ENCODE measurements at places on chromosomes 5 and 9. TPM values are rescaled to one million over a fixed set of nuclear protein-coding genes. Genes with fewer than 3 reads are reported as not detected.
A peak's percentile ranks its signal among the peaks of the same experiment; 100 is the strongest.

DNA sequence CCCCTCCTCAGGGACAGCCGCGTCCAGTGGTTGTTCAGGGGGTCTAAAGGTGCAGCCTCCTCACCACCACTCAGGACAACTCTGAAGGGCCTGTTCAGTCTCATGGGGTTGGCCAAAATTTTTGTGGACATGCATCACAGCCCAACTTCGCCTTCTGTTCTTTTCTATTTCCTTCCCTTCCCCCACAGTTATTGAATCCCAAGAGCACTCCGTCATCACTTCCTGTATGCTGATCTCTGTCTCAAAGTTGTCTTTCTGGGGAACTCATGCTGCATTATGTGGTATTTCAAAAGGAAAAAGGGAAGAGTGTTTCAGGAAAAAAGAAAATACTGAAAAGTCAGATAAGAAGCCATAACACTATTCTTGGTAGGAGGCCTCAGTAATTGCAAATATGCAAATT, 355.4 kb downstream of the CAAP1 start:
- DNase-seq: no peak
- H3K4me3 ChIP-seq: no peak overlapping the region
- H3K4me1 ChIP-seq: no peaks in the 10 kb centered on the region
- H3K36me3 ChIP-seq: no peaks in the 10 kb centered on the region
- H3K27ac ChIP-seq: no peak overlapping the region

DNA sequence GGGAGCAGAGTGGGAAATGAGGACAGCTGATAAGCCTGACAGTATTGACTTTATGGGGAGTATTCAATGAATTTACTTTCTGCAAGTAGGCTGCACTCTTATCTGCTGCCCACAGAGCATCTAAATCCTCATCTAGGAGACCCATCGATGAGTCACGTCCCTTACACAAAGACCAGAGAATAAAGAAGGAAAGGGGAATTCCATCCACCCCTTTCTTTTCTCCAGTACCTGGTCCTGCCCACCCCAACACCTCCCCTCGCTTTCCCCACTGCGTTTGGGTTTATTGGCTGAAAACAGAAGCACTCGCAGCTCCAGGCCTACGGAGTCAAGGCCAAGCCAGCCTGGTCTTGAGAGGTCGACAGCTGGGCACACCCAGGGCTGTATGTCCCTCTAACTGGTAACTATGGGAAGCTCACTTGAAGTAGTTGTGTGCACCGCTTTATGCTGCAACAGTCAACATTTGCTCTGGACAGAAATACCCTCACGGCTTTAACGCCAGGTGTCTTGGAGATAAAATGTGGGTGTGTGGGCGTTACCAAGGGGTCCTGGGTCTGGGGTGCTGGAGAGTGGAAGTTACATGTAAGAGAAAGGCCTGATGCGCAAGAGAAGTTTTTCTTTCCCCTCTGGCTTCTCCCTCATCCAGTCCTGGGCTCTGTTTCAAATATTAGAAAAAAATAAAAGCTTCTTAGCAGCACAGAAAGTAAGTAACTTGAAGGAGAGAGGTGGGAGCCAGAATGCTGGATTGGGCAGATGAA, 14.5 kb upstream of the TAL2 start:
- H3K4me3 ChIP-seq: no peak overlapping the region
- no peaks in the 10 kb centered on the region for H3K4me1 ChIP-seq
- H3K27ac ChIP-seq: no peak overlapping the region
- DNase-seq: no peak

DNA sequence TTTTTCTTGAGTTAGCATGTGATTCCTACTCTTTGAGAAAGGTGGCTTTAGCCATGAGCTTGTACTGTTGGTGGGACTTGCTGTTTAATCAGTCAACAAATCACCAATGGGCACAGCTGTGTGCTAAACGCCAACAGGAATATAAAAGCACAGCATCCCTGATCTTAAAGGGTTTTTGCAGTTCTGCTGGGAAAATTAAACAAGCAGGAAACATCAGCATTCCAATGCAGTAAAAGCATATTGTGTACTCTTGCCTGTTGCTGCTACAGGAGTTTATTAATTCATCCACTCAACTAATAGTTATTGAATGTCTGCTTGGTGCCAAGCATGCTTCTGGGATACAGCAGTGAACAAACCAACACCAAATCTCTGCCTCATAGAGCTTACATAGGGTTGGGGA, 27.4 kb upstream of the F2RL1 start:
- no peak overlapping the region for H3K4me3 ChIP-seq
- no peaks in the 10 kb centered on the region for H3K36me3 ChIP-seq
- no peak for DNase-seq
- H3K27ac ChIP-seq: peak overlapping the region; percentile 51

GRCh38 chr5:88539026-88539425, 270.4 kb upstream of the TMEM161B start:
- no peaks in the 10 kb centered on the region for H3K27me3 ChIP-seq
- H3K4me3 ChIP-seq: no peak overlapping the region
- no peaks in the 10 kb centered on the region for H3K36me3 ChIP-seq
- DNase-seq: no peak

DNA sequence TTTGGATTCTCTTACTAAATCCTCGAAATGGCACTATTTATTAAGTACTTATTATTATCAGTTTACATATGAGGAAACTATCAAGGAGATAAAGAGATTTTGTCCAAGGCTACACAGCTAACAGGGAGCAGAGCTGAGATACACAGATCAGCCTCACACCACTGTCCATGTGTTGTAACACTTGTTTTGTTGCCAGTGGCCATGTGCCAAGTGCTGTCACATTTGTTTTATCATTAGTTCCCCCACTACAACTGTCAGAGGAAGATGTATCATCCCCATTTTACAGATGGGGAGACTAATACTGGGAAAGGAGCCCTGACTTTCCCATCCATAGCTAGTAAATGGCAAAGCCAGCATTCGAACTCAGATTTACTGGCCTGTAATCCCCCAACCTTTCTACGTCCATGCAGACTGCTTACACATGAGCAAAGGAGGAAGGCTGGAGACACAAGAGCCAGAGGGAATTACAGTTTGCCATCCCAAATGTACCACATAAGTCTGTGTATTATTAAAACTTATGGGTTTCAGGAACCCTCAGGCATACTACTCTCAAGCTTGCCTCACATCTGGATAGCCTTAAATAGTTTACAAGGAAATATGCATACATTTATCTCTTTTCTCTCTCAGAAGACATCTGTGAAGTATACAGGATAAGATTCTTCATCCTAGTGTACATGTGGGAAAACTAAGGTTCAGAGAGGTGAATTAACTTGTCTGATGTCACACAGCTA, 25.1 kb downstream of the PAPPA start:
- no peaks in the 10 kb centered on the region for H3K27me3 ChIP-seq
- H3K36me3 ChIP-seq: no peaks in the 10 kb centered on the region
- H3K4me1 ChIP-seq: no peaks in the 10 kb centered on the region
- H3K4me3 ChIP-seq: no peak overlapping the region

DNA sequence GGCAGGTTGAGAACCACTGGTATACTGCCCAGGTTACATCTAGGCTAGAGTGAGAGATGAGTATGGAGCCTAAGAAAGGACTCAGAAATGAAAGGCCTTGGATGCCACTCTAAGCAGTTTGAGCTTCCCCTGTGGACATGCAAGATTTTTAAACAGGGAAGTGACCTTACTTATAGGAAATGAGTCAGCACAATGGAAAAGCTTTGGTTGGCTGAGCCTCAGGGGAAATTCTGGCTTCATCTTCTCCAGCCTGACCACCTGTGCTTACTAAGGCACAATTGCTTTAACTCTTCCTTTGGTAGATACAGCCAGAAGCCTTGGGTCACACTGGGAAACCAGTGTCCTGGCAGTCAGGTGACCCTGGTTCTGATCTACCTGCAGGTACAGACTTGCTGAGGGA, 380.2 kb upstream of the ZNF462 start:
- DNase-seq: no peak
- no peak overlapping the region for H3K27ac ChIP-seq
- H3K27me3 ChIP-seq: no peaks in the 10 kb centered on the region
- H3K36me3 ChIP-seq: no peaks in the 10 kb centered on the region
- H3K4me1 ChIP-seq: no peaks in the 10 kb centered on the region

- H3K4me3 ChIP-seq: no peak overlapping the region
- H3K36me3 ChIP-seq: no peaks in the 10 kb centered on the region
- DNase-seq: no peak
- H3K27me3 ChIP-seq: no peaks in the 10 kb centered on the region
Measured at GRCh38 chr5:61397238-61397637, 65.2 kb downstream of the ZSWIM6 start.

DNA sequence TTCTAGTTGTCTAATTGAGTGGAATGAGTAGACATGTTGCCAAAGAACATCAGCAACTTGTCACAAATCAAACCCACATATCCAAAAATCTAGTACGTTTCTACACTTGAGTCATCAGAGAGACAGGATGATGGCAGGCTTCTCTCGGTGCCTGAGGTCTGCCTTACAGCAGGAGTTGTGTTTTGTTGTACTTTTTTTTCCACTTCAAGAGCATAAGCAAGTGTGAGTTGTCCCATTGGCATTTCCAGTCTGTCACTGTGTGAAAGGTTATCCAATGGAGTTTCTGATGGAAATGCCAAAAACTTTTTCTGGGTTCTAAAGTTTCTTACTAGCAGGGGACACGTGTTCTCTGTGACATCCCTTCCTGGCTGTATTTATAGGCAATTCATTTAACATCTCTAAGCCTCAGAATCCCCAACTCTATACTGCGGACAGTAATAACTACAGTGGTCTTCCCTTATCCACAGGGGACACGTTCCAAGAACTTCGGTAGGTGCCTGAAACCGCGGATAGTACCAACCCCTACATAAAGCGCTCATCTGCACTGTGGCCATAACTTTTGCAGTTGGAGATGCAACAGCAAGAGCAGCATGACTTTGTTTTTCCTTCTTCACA, 246.5 kb downstream of the SYK start:
- no peak for DNase-seq
- no peaks in the 10 kb centered on the region for H3K36me3 ChIP-seq
- H3K27ac ChIP-seq: no peak overlapping the region
- H3K27me3 ChIP-seq: no peaks in the 10 kb centered on the region
- H3K4me3 ChIP-seq: no peak overlapping the region
- no peaks in the 10 kb centered on the region for H3K4me1 ChIP-seq

GRCh38 chr9:83034026-83034425, 28.9 kb downstream of the RASEF start:
- H3K27ac ChIP-seq: no peak overlapping the region

Gene GPRIN1
- total RNA-seq: 2.6 TPM

Gene PPP2CA
- total RNA-seq: 121 TPM

Gene PTPN3
- 15.1 TPM for total RNA-seq

Gene STKLD1
- total RNA-seq: 0.82 TPM

Gene CDC42SE2
- 28.1 TPM for total RNA-seq
